GM04503 (cell line): ENCODE measurements at places on chromosomes 4 and X.

DNA sequence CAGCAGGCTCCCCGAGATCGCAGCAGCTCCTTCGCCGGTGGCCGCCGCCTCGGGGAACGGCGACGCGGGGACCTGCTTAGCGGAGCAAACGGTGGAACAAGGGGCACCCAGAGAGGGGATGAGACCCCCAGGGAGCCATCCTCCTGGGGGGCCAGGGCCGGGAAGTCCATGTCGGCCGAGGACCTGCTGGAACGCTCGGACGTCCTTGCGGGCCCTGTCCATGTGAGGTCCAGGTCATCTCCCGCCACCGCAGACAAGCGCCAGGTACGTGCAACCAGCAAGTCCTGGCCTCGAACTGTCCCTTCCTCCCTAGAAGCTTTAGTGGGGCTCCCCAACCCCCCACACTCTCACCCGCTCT, 156.3 kb downstream of the SOWAHB start:
- no peak for DNase-seq

DNA sequence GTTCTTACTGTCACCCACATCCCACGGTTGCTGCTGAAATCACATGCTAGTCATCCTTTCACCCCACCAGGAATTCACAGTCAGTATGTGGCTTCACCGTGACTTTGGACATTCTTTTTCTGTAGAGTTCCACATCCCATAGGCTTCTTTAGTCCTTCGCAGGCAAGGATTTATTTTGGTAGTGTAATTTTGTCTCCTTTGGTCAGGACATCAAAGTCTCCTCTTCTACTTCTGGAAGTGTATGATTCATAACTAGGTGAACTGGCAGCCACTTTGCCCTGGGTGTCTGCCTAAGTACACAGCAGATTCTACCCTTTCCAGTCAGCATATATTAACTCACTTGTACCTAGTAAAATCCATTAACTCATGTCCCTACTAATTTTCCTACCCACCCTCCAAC, 38.3 kb upstream of the MMAA start:
- DNase-seq = no peak

- no peak for DNase-seq
Observed at GRCh38 chr4:529563-529962, 30.6 kb downstream of the PIGG start.

GRCh38 chr4:170214731-170215130, 125.0 kb upstream of the AADAT start:
- no peak for DNase-seq

- no peak for DNase-seq
Observed at GRCh38 chr4:124873361-124874171, 161.0 kb upstream of the ANKRD50 start.
